Hindlimb muscle (tissue), 1 donor: ENCODE measurements at places on chromosomes 3 and 15.

- no peak for DNase-seq
Measured at GRCh38 chr15:71551566-71551965, 258.8 kb upstream of the NR2E3 start.

- no peak for DNase-seq
Measured at GRCh38 chr15:63178034-63178433, 11.4 kb upstream of the RAB8B start.

DNA sequence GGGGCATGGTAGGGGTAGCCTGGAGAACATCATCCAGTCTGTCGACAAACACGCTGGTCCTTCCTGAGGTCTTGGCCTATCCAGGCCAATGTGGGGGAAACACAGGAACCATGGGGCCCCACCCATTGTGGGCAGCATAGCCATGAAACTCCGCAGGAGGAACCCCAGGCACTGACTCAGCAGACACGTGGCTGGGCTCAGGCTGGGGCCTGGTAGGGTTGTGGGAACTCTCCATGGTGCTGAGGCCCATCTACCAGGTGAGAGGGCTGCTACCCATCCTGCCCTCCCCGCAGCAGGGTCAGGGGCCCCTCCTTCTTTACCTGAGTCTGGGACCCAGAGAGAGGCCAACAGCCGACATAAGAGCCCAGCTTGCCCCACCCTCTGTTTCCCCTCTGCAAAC lies 22.6 kb upstream of the CACNA2D2 start:
- no peak for DNase-seq

DNA sequence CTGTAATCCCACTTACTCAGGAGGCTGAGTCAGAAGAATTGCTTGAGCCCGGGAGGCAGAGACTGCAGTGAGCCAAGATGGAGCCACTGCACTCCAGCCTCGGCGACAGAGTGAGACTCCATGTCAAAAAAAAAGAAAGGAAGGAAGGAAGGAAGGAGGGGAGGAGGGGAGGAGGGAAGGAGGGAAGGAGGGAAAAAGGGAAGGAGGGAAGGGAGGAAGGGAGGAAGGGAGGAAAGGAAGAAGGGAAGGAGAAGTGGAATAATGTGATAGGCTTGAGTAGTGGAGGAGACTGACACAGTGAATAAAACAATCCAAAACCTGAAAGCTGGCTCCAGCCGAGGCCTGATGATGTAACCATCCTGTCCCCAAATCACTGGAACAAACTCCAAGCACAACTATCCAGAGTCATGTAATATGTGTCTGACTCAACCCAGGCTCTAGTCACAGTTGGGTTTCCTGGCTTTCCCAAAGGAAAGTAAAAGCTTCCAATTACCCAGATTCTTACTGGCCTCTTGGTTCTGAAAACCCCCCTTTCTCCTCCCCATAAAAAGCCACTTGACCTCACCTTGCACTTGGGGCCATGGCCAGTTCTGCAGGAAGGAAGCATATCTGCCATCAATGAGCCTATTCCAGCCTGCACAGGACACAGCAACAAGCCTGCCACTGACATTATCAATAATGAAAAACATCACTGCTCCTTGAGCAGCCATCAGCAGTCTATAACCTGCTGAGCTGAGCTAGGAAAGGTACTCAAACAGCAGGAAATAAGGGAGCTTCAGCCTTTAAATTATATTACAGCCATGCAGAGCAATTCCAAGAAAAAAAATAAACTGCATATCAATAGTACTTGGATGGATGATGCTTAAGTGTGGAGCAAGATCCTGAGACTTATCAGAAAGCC lies 48.3 kb downstream of the MB21D2 start:
- DNase-seq: no peak

DNA sequence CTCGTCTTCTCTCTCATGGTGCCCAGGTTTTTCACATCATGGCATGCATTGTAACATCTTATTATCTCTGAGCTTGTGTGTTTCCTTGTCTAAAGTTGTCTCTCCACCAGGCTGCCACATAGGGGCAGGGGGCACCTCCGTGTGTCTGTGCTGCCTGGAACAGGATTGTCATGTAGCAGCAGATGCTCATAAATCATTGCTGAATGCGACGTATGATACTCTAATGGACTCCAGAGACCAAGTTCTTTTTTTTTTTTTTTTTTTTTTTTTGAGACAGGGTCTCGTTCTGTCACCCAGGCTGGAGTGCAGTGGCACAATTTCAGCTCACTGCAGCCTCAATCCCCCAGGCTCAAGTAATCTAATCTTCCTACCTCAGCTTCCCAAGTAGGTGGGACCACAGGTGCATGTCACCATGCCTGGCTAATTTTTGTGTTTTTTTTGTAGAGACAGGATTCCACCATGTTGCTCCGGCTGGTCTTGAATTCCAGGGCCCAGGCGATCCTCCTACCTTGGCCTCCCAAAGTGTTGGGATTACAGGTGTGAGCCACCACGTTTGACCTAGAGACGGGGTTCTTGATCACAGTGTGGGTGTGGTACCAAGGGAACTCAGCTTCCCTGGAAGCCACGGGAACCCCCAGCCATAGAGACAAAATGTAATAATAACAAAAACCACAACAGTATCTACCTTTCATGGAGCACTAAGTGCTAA lies 4.7 kb upstream of the DNASE1L3 start:
- no peak for DNase-seq

DNA sequence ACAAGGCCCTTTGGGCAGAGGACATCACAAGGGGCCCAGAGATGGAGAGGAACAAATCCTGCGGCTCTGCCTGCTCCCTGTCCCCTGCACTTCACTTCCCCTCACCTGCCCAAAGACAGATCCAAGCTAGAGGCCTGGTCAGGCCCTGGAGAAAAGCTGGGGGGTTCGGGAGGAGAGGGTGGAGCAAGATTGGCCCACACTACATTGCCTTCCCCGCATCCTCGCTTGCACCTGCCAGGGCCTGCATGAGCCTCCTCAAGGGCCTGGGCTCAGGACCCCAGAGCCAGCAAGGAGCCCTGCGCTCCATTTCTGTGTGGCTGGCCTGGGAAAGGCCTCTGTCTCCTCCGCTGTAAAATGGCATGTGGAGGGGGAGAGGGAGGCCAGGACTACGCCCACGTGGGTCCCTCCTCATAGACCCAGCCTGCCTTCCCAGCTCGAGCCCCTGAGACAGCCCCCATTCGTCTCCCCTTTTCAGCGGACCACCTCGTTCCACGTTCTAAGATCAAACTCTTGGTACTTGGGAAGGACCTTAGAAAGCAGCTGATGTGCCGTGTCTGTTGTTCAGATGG lies 106.0 kb downstream of the HMG20A start:
- no peak for DNase-seq

GRCh38 chr3:87025661-87026645 lies 35.0 kb upstream of the VGLL3 start:
- DNase-seq: no peak

DNA sequence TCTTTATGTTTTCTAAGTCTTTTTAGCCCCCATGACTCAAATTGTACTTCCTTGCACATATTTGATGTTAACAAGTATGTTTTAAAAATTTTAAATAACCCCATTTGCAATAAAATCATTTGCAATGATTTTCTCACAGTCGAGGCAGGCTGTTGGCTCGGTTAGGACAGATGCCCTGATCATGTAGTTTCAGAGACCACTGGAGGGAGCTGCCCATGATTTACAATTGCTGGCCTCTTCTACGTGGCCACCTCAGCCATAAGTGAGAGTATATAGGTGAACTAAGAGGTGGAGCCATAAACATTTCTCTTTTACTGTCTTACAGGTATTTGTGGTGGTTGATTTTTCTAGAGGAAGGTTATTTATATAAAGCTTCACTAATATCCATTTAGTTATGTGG lies 1.7 kb downstream of the DTWD1 start:
- no peak for DNase-seq

DNA sequence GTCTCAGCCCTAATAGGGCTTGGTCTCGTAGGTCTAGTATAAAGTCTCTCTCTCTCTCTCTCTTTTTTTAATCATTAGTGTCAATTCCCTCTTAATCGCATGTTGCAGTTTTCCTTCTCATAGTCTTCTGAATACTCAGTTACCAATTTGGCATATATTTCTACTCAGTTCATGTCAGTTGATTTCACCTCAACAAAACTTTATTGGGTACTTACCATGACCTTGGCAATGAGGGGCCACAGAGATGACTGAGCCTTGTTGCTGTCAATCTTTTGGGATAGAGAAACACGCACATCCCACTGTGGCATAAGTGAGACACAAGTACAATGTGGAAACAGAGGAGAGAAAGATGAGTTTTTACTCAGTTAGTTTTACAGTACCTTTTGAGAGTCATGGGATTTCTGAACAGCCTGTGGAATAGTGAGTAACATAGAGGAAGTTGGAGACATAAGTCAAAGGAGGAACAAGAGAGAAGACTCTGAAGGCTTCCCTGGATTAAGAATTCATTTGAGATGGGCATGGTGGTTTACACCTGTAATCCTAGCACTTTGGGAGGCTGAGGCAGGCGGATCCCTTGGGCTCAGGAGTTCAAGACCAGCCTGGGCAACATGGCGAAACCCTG lies 150.2 kb upstream of the CBLB start:
- DNase-seq: no peak

GRCh38 chr15:39184701-39185390 lies 396.0 kb upstream of the THBS1 start:
- no peak for DNase-seq

DNA sequence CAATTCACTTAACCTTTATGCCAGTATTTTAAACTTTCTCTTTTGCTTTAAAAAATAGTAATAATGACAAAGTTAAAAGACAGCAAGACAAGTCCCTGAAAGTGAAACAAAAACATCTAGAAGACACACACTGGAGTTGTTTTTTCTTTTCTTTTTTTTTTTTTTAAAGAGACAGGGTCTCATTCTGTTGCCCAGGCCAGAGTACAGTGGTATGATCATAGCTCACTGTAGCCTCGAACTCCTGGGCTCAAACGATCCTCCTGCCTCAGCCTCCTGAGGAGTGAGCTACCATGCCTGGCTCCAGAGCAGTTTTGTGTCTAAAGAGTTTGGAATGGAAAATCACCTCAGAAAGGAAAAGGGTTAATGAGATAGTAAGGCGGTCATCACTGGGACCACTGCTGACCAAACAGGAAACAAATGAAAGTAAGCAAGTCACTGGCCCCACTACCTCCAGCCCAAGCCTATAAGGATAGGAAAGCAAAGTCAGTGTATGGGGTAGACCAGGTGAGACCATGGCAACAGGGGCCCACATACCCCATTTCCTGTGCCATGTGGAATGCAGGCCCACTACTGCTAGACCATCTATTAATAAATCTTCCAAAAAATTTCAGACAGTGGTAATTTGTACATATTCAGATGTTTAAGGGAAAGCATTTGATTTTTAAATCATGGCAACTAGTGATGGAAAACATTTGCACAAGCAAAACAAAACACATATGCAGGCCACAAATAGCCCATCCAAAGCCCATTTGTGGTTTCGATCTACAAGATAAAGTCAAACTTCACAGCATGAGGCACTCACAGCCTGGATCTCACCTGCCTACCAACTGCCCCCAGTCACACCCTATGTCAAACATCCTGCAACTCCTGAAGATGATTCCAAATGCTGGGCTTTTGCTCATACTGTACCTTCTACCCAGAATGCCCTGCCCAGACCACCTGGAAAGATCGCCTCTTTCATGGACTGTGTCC lies 62.6 kb downstream of the OSBPL10 start:
- DNase-seq: no peak

DNA sequence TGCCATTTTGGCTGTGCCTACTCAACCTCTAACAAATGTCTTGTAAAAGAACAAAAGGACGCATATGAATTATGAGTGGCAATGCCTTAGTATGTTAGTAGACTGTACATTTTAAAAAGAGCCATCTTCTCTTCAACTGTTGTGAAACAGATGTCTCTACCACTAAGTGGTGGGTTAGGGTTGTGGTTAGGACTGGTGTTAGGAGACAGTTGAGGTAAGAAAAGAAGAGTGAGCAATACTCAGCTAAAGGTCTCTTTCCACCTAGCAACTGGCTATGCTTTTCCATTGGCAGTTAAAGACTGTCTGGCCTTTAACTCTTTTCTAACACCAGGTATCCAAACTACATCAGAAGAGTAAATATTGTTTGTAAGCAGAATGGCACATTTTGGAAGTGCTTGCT lies 221.7 kb upstream of the TBC1D5 start:
- DNase-seq: no peak

DNA sequence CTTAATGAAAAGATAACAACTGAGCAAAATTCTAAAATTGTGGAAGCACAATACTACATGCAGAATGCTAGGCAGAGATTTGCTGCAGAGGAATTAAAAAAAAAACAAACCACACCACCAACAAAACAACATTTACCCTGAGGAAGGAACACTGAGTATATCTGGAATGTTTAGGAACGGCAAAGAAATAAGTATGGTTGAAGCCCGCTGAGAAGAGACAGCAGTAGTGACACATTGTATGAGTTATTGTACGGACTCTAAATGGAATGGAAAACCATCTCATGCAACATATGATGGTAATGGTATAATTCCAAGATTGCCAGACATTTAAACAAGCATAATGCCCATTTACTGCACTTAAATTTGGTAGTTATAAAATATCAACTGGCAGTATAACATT lies 568.2 kb upstream of the CCDC54 start:
- DNase-seq: no peak

DNA sequence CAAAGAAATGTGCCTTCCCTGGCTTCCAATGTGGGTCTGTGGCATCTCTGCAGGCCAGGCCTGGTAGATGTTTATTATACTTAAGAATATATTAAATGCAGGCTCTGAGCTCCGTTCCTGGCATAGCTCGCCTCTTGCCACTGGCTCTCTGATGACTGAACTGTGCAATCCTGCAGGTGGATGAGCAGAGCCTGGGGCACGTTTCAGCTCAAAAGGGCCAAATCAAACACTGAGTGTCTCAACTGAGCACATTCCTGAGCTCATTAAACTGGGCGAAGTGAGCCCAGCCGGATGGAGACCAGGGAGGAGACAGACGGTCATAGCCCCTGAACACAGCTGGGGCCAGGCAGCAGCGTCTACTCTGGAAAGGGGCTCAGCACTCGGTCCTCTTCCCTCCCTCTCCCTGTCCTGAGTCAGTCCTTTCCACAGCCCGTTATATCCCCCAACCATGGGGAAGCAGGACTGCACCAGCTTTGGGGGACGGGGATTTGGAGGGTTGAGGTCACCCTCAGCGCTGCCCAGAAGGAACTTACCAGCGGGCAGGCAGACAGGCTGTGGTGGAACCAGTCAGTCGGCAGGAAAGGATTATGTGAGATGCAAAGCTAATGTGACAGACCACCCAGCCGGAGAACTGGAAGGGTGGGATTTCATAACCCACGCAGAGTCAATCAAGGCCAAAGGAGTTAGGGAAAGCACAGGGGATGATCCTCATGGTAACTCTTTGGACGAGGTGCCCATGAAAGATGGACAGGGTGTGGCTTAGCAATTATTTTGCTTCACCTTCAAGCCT lies 77.4 kb upstream of the ANKRD34C start:
- DNase-seq: no peak

- DNase-seq: no peak
Measured at GRCh38 chr3:173938616-173939015, 541.1 kb downstream of the NLGN1 start.

GRCh38 chr15:33311312-33311971 lies 675 bp downstream of the RYR3 start:
- no peak for DNase-seq
